Effector CD4-positive, alpha-beta T cell (primary cell): ENCODE measurements at places on chromosomes 4 and X.

- no peak for DNase-seq
Measured at GRCh38 chrX:42269186-42269585, 345.8 kb upstream of the CASK start.

DNA sequence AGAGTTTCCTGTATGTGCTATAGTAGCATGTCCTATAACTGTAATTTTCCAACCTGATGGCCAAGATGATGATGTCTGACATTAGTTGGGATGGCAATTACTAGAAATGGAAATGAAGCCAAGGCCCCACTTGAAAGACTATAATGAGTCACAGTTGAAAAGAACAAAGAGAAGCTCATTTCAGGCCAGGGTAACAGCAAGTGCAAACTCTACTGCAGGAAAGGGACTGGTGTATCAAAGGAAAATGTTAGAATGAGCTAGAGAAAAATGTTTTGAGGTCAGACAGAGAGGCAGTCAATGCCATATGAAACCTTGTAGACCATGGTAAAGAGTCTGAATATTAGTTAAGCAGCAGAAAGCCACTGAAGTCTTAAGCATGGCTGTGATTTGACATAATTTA lies 146.2 kb upstream of the SH3RF1 start:
- DNase-seq = no peak

GRCh38 chr4:185256446-185256845 lies 47.0 kb downstream of the SNX25 start:
- no peak for DNase-seq

DNA sequence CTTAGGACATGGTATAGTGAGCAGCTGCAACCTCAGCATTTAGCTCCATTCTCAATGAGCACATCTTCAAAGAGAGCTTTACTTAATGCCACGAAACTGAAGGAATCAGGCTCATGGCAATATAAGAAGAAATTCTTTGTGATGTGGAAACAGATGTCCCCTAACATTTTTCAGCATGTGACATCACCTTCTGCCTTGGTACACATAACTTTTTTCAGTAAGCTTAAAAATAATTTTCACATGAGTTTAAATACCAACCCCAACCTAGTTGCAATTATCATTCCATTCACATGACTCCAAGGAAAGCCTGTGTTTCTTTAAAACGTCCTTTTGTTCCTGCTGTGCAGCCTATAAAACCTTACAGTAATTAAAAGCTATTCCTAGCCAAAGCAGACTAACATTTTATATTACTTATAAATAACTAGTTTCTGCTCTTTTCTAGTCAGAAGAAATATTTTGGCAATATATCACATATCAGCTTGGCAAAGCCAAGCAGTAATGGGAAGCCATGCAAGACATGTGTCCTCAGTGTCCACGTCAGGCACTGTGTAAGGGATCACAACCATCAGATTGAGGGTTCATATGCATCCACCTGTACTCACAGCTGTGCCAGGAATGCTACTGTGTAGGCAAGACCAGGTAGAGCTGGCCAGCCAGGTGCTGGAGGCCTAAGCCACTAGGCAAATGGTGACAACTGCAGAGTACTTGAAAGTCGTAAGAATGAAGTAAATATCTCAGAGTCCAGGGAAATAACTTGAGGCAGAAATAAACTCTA lies 466.6 kb downstream of the INPP4B start:
- DNase-seq = no peak

DNA sequence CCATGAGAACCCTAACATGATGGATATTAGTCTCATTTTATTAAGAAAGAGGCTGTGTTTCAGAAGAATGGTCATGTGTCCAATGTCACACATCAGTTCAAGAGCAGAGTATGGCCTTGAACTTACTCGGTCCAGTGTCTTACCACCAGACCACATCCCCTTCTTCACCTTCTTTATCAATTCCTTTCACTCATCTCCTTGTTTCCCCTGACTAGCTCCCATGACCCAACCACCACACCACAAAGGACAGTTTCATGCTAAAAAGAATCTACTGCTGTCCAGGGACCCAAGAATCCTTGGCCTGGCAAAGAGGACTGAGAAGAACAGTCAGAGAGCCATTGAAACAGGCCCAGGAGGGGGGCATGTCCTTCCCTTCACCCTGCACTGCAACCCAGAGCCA lies 33.6 kb upstream of the MSN start:
- DNase-seq = no peak

GRCh38 chrX:7269991-7270390 lies 122.0 kb upstream of the PUDP start:
- no peak for DNase-seq

- DNase-seq = no peak
Measured at GRCh38 chr4:137451172-137451825, 81.0 kb downstream of the PCDH18 start.

- DNase-seq = no peak
Measured at GRCh38 chrX:41029332-41029731, 55.9 kb upstream of the USP9X start.

GRCh38 chr4:40309250-40309774 lies 25.8 kb upstream of the CHRNA9 start:
- peak; percentile 91 for DNase-seq

- no peak for DNase-seq
Measured at GRCh38 chr4:174423257-174423944, 98.9 kb downstream of the HPGD start.

DNA sequence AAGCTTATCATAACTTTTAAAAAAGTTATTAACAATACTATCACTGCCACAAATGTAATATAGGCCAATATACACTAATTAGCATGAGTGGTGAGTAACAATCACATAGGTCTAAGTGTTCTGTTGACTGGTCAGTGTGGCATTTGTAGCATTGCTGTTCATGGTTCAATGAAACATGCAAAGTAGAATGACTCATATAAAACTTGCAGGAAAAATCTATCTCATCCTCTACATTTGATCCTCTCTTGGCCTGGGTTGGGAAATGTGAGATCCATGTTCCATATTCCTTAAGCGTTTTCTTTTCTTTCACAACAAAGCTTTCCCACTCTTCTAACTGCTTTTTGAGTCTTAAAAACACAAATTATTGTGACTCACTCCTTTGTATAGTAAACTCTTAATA lies 1418.7 kb downstream of the FSTL5 start:
- no peak for DNase-seq

DNA sequence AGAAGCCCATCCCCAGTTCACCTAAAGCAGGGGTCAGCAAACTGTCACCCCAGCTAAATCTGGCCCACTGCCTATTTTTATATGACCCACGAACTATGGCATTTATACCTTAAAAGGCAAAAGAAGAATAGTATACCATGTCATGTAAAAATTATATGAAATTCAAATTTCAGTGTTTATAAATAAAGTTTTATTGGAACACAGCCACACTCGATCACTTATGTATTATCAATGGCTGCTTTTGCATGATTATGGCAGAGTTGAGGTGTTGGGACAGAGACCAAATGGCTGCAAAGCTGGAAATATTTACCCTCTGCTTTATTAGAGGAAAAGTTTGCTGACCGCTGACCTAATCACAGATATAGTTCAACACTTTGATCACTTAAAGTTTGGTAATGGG lies 59.2 kb upstream of the GATB start:
- no peak for DNase-seq

GRCh38 chr4:126647756-126648397 lies 984.9 kb upstream of the INTU start:
- no peak for DNase-seq

- no peak for DNase-seq
Measured at GRCh38 chr4:53730031-53730805, 138.9 kb upstream of the LNX1 start.

DNA sequence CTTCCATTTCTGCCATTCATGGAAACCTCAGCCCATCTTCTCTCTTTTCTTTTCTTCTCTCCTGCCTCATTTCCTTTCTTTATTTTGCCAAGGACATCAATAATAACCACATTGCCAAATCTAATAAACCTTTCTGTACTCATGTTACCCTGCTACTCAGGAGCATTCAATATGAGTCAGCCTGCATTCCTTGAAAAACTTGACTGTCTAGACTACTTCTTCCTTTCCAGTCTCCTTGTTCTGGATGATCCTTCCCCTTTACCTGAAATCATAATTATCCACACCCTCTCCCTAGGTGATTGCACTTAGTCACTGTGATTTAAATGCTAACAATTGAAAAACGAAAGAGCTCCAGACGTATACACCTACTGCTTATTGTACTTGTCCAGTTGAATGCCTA lies 253.2 kb upstream of the CENPE start:
- DNase-seq = no peak

DNA sequence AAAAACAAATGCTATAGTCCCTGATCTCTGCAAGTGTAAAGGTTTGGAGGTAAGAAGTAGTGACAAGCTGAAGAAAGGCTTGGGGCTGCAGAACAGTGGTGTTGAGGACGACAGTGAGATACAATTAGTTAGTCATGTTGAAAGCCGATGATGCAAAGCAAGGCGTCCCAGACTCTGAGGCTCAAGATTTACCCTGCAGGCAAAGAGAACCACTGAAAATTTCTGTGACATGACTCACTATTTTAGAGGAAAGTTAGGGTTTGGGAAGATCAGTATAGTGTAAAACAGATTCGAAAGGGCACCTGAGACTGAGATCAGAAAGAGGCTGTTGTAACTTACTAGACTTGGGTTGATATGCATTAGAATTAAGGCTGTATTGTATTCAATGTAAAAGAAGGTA lies 281.3 kb upstream of the FTHL17 start:
- no peak for DNase-seq
